AML-193 (cell line): ENCODE measurements at places on chromosomes 6 and 20.

GRCh38 chr20:2331901-2332565 lies 36.2 kb downstream of the TGM3 start:
- DNase-seq = no peak

- no peak for DNase-seq
Measured at GRCh38 chr6:30157581-30157980, 3.4 kb downstream of the TRIM10 start.

GRCh38 chr20:46951405-46951804 lies 56.8 kb downstream of the EYA2 start:
- no peak for DNase-seq

- no peak for DNase-seq
Measured at GRCh38 chr6:148021699-148022098, 320.9 kb upstream of the SASH1 start.

DNA sequence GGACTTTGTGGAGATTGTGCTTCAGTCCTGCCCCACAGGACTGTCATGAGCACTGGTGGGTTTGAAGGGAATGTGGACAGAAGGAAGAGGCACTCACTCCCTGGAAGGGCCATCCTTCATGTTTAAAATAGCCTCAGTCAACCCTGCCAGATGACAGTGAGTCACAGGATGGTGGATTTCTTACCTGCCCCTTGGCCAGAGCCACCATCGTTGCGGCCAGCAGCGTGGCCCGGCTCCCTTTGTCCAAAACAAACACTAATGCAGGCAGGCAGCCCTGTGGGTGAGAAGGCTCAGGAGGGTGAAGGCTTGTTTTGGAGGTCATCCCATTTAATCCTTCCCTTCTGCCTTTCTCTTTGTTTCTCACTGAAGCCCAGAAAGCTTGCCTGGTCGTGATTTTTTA lies 422.7 kb downstream of the CD83 start:
- no peak for DNase-seq

DNA sequence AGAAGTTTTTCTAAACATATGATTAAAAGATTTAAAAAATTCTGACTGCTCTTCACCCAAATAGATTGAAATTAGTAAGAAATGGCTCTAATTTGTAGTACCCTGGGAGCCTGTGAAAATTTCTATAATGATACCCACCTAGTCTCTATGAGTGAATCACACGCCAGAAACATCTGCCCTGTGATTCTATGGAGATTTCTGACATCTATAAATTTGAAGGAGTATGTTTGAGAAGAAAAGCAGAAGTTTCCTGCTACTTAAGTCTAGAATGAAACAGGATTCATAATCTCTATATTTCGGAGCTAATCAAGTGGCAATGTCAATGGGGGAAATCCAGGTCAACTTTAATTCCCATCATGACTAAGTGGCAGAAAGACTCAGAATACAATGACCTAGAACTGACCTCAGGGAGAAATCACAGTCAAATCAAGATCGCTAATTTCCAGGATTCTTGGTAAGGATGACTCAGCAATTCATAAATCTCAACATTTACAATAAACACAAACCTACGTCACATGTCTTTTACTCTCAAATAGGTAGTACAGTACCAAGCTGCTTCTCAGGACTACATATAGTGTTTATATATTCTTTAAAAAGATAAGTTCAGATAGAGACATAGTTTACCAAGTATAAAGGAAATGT lies 186.2 kb upstream of the TNFAIP3 start:
- no peak for DNase-seq

DNA sequence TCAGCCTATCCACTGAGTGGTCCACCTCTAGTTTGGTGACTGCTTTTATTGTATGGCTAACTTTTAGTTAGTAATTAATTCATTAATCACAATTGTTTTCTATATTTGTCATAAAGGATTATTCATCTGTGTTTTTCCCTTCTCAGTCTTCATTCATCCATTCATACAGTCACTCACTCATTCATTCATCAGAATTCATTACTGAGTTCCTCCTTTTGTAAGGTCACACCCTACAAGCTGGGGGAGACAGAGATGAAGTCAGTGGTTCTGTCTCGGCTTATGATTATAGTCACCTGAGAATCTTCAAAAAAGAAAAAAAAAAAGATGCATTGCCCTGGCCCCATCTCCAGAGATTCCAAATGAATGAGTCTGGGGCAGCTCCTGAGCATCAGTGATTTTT lies 257.1 kb downstream of the ADGB start:
- DNase-seq = no peak

GRCh38 chr6:45681860-45682511 lies 304.3 kb upstream of the SUPT3H start:
- DNase-seq = no peak

GRCh38 chr6:37714836-37715420 lies 17.2 kb upstream of the MDGA1 start:
- DNase-seq = no peak

DNA sequence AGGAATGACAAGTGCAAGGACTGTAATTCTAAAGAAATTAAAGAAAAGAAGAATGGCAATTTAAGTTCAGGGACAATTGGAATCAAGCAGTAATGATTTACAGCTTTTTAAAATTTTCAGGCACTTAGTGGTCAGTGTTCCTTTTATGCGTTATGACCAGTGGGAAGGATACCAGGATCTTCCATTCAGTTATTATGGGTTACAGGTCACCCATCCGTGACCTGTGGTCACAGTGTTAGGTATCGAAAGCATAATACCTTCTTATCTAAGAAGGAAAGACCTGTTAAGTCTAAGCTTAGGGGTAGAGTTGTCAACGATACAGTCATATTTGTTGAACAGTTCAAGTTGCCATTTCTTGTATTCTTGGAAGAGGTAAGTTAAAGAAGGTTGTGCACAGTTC lies 253.8 kb downstream of the LAMA2 start:
- no peak for DNase-seq

- peak; percentile 71 for DNase-seq
Measured at GRCh38 chr6:75893058-75893775, 144.2 kb downstream of the MYO6 start.

DNA sequence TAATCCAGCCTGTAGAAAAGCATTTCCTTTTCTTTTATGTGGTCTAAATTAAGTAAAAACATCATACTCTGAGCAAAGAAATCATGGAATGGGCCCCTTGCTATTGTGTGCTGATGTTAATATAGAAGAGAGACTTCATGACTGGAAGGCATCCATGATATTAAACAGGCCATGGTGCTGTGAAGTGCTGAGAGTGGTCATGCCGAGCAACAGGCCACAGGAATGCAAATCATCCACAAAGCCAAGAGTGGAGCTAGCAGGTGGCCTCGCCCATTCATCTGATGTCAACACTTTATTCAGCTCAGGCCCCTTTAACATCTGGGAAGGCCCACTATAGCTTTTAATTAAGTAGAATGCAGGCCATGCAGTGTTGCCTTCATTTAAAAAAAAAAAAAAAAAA lies 115.2 kb upstream of the HMGCLL1 start:
- no peak for DNase-seq

- no peak for DNase-seq
Measured at GRCh38 chr6:112225691-112226090, 28.7 kb downstream of the LAMA4 start.

DNA sequence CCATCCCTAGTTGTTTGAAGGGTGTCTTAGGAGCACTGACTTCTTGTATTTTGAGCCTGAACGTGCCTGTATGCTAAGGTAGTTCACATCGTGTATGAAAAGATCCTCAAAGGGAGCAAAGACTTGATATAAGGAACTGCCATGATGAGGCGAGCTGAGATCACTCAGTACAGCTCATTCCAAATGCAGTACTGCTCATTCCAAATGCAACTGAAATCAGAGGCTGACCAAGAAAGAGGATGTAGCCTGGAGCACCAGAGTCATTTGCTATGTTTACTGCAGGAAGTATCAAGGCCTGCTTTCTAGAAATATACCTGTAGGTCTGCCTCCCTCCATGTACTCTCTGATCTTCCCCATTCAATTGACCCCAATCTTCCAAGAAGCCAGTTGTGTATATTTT lies 832.2 kb downstream of the EYS start:
- no peak for DNase-seq

DNA sequence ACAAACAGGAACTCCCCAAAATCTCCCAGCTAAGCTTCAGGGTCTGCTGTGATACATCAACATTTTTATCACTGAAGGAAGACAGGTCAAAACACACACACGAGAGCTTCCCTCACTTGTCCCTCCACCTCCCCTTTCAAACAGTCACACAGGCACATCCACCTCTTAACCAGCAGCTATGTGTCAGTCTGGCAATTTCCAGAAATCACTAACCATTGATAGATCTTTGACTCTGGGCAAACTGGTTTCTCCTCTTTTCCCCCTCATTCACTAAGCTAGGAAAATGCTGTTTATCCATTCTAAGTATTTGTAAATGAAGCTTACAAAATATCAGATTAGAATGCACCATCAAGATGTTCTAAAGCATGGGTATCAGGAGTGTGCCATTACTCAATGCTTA lies 87.8 kb downstream of the DCDC2 start:
- no peak for DNase-seq

DNA sequence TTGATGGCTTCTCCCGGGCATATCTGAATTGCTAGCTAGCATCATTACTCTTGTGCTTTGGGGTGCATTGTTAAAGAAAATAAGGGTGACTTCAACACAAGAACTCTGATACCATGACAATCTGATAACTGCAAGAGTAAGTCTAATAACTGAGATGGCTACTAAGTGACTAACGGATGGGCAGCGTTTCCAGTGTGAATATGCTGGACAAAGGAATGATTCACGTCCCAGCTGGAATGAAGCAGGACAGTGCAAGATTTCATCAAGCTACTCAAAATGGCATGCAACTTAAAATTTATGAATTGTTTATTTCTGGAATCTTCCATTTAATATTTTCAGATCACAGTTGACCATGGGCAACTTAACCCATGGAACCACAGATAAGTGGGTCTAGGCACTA lies 31.7 kb downstream of the MOXD1 start:
- DNase-seq = no peak

- DNase-seq = no peak
Measured at GRCh38 chr6:163793011-163793983, 378.8 kb downstream of the QKI start.

GRCh38 chr6:69487688-69488087 lies 309.1 kb downstream of the LMBRD1 start:
- peak; percentile 21 for DNase-seq

- peak; percentile 47 for DNase-seq
Measured at GRCh38 chr6:41546475-41546865, 289 bp downstream of the FOXP4 start.

- no peak for DNase-seq
Measured at GRCh38 chr6:111894951-111895350, 21.7 kb upstream of the FYN start.
